ENCODE measurements at places on chromosomes 3 and 15.

DNA sequence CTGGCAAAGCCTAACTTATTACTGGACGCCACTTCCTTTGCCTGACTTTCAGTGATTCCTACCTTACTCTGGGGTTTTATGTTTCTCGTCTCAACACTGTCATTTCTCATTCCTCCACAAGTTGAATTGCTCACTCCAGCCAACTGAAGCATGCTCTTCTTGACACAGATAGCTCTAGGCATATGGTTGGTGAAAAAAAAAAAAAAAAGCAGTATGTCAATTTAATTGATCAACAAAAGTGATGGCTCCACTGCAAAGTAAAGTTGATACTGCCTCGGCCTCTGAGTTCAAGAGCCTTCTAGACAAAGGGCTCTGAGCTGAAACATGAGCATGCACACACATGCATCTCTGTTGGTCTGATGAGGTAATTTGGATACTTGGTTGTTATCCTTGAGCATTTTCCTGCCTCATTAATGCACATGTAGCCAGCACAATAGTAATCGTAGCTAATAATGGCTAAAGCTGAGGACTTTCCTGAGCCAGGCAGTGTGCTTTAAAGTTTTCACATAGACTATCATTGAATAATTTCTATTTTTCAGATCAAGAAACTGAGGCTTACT, 21.4 kb upstream of the UBE2Q2 start:
- DNase-seq = no peak

DNA sequence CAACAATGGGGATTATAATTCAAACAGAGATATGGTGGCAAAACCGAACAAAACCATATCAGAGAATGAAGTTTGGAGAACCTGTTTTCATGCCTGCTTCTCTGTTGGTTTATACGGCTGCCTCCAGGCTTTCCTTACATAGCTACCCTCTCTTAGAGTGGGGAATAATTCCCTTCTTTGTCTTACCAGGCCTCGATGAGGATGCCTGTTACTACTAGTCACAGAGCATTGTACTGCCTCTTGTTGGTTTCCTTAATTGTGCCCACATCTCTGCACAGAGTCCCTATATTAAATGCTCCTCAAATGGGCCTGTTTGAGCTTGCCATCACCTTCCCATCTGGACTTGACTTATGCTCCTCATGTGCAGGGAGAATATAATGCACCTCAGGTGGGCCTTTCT, 92.9 kb downstream of the NCEH1 start:
- no peak for DNase-seq

GRCh38 chr3:39104961-39105686, 2.3 kb downstream of the GORASP1 start:
- DNase-seq = no peak

DNA sequence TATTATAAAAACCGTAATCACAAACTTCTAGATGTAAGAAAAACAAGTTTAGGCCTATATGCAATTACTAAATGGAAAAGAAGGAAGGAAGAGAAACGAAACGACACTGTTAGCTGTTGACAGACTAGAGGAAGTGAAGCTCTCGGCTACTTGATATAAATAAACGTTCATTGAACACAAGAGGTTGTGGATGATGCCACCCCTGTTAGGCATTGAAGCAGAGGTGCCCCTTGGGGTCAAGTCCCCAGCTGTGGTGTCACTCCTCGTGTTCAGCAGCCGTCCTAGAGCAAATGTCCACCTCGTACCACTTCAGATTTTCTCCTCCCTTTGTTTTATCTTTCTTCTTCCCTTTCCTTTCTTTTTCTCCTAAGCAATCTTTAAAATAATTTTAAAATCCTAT, 146.5 kb upstream of the UBE2E1 start:
- DNase-seq = no peak

DNA sequence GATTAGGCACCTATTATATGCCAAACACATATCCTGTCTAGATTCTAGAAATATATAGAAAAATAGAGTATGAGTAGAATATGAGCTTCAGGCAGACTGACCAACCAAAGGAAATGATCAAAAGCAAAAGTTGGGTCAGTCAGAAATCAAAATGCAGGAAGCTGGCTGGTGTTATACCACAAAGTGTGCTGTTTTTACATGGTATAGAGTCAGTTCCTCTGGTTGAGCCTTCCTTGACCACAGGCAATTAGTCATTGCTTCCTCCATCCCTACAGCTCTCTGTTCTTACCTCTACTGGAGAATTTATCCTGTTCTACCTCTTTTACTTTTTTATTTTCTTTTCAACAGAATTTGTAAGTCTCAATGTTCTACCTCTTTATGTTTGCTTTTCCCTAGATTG, 149.8 kb downstream of the TMCO5A start:
- no peak for DNase-seq

GRCh38 chr3:127442506-127442905, 148.0 kb downstream of the TPRA1 start:
- no peak for DNase-seq

DNA sequence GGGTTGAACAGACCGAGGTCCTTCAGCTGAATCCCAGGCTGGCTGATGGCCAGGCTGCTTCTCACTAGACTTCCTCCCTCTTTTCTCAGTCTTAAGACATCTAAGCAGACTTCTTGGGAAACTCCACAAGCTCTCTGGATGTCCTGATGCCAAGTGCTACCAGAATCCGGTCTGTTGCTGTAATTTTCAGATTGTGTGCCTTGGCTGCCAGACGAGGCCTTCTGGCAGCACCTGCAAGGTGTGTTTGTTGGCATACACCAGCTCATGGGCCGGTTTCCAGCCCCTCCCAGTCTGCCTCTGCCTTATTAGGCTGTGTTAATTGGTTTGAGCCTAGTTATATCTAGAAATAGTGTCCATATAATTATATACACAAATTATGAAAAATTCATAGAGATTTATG, 120.6 kb downstream of the TNIK start:
- DNase-seq = no peak

GRCh38 chr3:104245261-104245660, 1121.4 kb upstream of the ALCAM start:
- no peak for DNase-seq

GRCh38 chr15:83208367-83208661, 691 bp upstream of the HDGFL3 start:
- DNase-seq = no peak

DNA sequence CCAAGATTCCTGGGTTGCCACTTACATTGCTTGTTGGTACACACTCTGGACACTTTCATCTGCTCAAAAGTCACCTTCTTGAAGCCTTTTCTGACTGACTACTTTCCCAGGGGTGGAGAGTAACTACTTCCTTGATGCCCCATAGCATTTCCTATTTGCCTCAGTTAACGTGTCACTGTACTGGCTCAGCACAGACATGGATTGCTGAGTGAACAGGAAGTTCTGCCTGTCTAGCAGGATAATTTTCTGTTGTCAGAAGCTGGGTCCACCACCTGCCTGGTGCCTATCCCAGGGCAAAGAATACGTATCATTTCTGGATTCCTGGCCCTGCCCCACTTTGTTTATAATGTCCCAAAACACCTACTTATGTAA, 15.3 kb upstream of the ABHD17C start:
- no peak for DNase-seq
